ENCODE measurements at places on chromosomes 7 and 10.

- DNase-seq, result no peak
These were observed 25.4 kb upstream of the GATAD1 start for GRCh38 chr7:92421676-92422435.

DNA sequence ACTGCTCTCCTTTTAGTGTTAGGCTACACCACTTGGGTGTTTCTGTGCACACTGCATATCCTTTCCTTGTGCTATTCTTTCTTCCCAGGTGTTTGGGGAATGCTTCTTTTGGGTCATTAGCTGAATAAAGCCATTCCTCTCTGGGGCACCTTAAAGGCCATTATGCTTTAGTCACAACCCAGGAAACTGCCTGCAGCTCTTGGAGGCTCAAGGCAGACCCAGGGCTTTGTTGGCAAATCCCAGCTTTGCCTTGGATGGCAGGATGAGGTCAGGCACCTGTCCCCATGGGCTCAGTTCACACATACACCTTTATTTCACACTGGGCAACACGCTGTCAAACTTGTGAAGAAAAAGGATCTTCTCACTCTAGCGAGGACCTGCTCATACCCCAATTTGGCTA, 460.6 kb downstream of the CCSER2 start:
- no peak for DNase-seq

DNA sequence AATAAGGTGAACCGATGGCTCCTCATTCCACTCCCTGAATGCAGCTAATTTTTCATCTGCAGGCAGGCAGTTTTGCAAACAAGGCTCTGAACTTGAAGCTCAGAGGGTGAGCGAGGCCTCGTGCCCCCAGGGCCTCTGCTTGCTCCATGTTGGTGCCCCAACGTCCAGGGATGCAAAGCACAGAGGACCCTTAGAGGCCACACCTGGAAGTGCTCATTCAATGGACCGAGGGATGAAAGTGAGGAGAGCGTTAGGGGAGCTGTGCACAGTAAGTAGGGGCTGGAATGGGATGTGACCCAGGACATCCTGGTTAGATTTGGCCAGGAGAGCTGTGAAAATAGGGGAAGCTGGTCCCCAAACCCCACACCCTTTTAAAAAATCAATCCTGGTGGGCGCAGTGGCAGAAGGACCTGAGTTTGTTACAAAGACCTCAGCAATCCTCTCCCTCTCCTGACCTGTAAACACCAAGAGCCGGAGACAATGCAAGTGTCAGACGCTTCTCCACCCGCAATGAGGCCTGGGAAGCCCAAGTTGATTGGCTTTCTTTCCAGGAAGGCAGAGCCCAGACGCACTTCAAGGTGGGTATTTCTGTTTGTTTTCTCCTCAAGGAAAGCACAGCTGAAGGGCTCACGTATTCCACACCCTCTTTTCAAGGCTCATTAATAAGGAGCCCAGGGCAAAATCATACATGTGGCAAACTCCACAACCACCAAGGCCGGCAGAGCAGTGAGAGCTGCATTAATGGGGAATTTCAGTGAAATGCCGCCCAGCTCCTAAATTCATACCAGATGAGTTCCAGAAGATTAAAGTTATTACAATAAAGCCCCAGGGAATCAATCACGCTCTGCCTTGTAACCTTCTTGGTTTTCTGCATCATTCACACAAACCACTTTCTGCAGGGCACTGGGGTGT, 14.1 kb upstream of the CXCL12 start:
- no peak for DNase-seq

DNA sequence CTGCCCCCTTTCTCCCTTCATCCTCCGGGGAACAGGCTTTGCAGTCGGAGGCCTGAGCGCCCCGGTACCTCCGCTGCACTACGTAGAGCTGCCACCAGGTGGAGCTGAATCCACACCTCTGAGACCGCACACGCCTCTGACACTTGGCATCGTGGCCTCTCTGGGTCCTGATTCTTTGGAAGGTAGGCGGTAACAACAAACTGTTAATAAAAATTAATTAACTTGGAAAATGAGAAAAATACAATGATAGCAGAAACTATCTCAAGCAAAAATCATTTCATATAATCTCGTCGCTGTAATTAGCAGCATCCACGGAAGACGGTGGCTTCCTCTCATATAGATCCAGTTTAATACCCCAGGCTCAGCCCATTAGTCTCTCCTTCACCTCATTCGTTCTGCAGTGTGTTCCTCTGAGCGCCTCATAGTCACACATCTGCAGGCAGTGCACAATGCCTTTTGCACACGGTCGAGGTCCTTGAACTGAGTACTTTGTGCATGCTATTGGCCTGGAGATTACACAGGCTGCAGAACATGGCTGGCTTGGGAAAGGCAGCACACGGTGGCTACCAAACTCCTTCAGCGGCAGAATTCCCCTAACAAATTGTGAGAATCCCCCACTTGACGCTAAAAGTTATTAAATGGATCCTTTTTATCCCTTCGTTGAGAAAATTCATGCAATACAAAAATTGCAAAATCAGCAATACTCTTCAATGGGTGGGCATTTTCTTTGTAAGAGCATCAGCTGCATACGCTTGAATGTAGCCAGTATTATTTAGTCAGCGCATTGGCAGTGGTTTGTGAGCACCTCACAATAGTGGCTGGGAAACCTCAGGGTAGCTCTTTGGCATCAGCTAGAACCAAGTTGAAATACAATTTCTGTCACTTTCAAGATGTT, 18.7 kb downstream of the OR9A2 start:
- DNase-seq, result peak; percentile 84

DNA sequence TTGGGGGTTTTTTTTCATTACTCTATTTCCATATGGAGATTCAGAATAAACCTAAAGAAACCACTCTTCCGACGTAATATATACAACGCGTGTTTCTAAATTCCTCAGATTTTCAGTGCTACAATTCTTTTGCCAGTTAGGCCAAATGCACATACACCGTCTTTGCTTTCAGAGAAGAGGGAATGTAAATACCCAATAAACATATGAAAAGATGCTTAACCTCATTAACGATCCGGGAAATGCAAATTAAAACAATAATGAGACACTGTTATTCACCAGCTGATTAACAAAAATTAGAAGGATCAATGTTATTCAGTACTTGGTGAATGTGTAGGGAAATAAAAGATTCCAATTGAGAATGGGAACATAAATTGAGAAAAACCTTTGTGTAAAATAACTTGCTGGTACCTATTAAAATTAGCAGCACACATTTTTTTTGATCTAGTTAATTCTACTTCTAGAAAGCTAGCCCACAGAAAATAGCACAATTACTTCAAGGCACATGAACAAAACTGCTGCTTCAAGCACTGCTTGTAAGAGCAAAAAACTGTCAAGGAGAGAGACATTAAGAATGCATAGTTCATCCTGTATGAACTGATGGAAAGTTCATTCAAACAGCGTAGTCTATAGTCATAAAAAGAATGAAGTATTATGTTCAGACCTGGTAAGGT, 56.7 kb downstream of the FGFR2 start:
- no peak for DNase-seq

GRCh38 chr10:11715815-11716494, 26.2 kb upstream of the ECHDC3 start:
- no peak for DNase-seq

- DNase-seq, result no peak
These were observed 704.7 kb upstream of the C7orf33 start for GRCh38 chr7:147885869-147886268.

DNA sequence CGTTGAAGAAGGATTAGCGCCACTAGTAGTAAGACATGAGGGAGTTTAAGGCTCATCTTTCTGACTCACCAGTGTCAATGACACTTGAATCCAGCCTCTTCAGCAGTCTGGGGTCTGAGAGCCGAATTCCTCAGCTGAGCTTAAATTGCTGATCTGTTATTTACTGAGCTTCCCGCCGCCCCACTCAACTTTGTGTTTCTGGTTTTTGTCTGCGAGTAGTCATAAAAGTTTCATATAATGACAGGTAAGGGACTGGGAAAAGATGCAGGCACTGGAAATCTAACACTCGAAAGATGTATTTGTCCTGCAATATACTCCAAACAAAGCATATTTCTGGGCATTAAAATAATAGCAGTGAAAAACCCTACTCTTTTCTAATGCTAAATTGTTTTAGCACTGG, 51.2 kb upstream of the RELN start:
- no peak for DNase-seq

DNA sequence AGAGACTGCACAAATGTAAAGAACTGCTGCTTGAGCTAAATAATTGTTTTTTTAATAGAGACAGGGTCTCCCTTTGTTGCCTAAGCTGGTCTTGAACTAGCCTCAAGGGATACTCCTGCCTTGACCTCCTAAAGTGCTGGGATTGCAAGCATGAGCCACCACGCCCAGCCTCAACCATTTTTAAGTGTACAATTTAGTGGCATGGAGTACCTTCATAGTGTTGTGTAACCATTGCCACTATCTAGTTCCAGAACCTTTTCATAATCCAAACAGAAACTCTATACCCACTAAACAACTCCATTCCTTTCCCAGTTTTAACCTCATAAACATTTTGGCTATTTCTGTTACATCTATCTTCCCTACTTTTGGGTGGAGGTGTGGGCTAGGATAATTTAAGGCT, 6.7 kb downstream of the EIF4H start:
- DNase-seq, result no peak

DNA sequence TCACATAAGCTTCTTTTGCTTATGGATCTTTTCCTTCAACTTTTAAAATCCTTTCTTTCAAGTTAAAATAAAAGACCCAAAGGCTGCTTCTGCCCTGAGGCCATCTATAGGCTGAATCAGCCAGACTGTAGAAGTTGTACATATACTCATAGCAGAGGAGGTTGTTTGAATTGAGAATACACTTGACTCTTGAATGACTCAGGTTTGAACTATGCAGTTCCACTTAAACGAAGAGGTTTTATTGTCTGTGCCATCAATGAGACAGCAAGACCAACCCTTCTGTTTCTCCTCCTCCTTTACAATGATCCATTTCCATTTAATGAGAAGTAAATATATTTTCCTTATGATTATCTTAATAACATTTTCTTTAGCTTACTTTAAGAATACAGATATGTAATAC, 5.8 kb downstream of the ZNF365 start:
- DNase-seq, result no peak

DNA sequence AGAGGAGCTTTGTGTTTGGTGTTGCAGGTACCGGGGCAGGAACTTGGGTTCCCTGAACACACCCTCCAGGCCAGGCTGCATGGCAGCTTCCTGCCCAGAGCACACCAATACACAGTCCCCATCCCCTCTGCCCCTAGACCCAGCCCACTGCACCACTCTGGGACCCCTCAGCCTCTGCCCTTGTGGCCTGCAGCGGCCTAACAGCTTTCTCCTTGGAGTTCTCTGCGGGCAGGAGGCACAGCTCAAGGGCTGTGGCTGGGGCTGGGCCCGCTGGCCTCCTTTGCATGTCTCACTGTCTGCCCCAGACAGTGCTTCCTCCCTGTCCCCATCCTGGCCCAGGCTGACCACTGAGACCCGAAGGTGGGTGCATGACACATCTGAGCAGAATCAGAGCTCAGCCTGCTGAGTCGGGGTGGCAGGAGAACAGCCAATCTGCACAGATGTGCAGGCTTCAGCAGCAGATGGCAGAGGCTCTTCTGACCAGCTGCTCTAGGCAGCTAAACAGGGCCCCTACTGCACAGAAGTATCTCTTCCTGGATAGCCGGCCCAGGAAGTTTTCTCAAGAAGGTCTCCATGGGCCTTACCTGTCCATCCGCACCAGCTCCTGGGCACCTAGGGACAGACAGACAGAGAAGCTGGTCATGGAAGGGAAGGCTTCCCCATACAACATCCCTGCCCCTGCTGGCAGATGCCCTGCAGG, 20.8 kb downstream of the VSIR start:
- no peak for DNase-seq

GRCh38 chr7:16431646-16432424, 10.5 kb upstream of the CRPPA start:
- DNase-seq, result peak; percentile 53

DNA sequence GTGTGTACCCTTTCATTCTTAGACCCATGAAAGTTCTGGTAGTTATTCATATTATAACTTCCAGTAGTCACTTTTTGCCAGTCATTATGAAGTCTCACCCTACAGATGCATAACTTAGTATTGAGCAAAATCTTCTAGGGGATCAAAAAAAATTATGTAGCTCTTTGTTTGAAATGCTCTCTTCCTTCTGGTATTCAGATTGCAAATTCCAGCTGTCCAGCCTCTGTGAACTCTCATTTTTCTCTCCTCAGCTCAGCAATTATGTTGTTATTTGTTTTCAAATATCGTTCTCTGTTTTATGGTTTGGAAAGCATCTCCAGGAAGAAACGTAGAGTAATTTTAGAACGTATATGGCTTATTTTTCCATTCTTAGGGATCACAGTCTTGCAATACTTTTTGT, 442.5 kb downstream of the SEMA3D start:
- DNase-seq, result no peak

GRCh38 chr7:132280335-132280734, 295.9 kb downstream of the PLXNA4 start:
- DNase-seq, result no peak

GRCh38 chr7:50962962-50963374, 180.3 kb upstream of the GRB10 start:
- DNase-seq, result peak; percentile 25

- no peak for DNase-seq
These were observed 54.6 kb downstream of the CDHR3 start for GRCh38 chr7:106017657-106018056.

GRCh38 chr10:119190954-119191785, 12.6 kb upstream of the PRDX3 start:
- DNase-seq, result no peak

DNA sequence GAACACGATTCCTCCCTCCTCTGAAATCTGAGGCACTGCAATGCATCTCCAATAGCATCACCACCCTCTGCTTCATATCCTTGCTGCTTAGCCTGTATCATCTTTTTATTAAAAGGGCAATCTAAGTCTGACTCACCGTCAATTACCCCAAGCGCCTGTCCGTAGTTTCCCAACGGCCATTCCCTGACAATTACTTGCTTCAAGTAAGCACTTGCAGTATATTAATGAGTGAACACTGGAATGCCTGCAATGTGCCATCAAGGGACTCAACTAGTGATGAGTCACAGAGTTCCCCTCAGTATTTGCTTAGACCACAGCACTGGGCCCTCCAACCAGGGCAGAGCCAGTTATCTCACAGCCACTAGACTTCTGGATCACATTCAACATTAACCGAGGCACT, 19.5 kb upstream of the PPP1R3C start:
- DNase-seq, result peak; percentile 4

GRCh38 chr7:139358541-139359365, 941 bp upstream of the LUC7L2 start:
- no peak for DNase-seq

- peak; percentile 88 for DNase-seq
These were observed 109.4 kb upstream of the LANCL2 start for GRCh38 chr7:55255496-55256445.

Data from neural progenitor cell (in vitro differentiated cells).